ENCODE measurements at places on chromosomes 11 and 22.

DNA sequence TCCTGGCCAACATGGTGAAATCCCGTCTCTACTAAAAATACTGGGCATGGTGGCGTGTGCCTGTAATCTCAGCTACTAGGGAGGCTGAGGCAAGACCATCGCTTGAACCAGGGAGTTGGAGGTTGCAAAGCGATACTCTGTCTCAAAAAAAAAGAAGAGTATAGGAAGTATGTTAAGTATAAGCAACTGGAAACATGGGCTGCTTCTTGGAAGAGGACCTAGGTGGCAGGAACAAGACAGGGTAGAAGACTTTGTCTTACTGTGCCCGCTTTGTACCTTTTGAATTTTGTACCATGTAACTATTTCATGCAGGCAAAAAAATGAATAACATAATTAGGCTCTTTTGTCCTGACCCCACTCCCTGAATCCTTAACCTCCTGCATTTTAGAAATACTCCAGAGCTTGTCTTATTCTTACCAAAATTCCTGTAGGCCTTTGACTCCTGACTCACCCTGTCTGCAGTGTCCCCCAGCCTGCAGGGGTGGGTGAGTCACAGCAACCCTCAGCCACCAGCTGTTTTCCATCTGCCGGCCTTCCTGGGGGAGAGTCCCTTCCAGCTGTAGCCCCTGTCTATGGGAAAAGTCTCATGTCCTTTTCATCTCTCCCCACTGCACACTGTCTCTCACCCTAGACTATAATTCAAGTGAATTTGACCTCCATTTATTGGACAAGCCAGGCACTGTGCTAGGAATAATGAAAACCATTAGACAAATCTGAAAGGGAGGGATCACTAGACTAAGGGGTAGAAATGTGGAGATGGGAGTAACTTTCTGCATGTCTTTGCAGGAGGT, 41.8 kb downstream of the TXN2 start:
- no peak for DNase-seq

DNA sequence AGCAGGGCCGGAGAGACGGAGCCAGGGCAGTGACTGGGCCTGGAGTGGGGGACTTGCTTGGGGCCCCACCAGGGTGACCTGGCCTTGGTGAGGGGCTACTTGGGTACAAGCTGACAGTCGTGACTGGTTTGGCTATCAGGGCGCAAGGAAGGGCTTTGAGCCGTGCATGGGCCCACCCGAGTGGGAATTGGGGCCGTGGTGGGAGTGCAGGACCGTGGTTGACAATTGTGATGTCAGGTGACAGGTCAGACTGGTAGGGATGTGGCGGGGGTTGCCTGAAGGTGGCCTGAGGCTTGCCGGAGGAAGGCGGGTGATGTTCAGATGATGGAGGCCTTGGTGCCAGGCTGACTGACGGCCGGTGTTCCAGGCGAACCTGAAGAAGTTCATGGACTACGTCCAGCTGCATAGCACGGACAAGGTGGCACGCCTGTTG, 5.6 kb downstream of the SHANK3 start:
- no peak for DNase-seq

DNA sequence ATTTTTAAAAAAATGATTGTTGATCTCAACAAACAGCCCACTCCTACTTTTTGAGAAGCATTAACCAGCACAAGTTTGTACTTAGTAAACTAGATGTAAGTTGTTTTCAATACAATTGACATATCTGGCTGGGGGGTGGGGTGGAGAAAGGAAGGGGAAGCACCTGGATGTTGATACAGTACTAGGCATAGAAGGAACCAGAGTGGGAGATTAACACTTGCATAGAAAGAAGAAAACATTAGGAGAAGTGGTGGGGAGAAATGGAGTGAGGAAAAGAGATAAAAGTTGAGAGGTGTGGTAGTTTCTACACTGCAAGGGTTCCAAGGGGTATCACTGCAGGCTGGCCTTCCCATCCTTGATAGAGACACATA, 10.6 kb upstream of the GAB2 start:
- no peak for DNase-seq

DNA sequence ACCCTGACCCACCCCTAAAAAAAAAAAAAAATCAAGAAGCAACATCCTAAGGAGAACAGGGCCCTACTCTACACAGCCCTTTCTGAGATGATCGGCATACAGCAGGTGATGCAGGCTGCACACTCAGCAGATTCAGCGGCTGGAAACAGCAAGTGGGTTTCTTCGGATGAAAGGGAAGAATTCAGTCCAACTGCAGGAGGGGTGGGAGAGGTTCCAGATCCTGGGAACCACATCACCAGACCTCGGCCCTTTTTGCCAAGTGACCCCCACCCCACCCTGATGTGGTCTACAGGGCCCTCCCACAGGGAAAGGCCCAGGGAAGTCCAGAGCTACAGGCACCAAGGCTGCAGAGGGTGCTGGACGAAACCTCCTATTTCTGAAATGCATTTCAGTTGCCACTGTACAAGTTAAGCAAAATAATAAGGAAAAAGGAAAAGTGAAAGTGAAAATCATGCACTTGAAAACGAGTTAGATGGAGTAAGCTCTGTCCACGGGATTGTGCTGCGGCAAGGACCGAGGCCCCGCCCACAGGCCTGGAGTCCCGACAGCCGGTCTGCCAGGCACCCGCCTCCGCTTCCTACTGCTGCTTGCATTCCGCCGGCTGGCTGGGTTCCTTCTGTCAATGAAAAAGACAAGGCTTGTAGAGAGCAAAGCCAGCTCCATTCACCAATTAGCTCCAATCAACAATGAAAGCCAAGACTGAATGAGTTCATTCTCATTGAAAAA, 16.0 kb upstream of the PHLDA2 start:
- DNase-seq = no peak

- no peak for DNase-seq
These were observed 65.4 kb downstream of the SHISAL1 start for GRCh38 chr22:44247346-44247745.

GRCh38 chr11:71281204-71281603, 28.8 kb upstream of the SHANK2 start:
- no peak for DNase-seq

DNA sequence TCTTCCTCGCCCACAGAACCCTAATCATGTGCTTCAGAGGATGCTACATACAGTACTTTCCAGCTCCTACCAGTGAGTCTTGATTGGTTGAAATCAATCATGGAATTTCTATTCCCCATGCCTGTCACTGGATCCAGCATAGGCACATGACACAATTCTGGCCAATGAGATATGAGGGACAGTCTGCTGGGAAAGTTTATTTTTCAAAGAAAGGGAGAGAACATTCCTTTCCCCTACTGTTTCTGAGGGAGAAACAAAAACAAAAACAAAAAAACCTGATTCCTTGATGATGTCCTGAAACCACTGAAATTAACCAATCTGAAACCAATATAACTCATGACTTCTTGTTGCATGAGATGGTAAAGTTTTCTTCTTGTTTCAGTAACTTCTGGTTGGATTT, 3.3 kb upstream of the RCN1 start:
- no peak for DNase-seq

- DNase-seq = no peak
These were observed 204.3 kb downstream of the TENM4 start for GRCh38 chr11:79236541-79236971.

GRCh38 chr11:42237701-42238235, 778.3 kb upstream of the LRRC4C start:
- no peak for DNase-seq

DNA sequence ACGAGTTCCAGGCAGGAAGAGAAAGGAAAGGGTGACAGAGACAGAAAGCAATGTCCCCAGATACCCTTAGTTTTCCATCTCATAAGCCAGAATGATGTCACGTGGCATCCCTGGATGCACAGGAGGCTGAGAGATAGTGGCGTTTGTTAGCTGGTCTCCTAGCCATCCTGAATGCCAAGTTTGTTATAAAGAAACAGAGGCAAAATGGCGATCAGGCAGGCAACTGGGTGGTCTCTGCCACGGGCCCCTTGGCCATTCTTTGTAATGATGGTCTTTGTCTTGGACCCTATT, 5.3 kb downstream of the SMIM38 start:
- no peak for DNase-seq

GRCh38 chr11:120694726-120695125, 183.2 kb downstream of the GRIK4 start:
- DNase-seq = no peak
